ENCODE measurements at places on chromosomes 13 and 19.
A peak's percentile ranks its signal among the peaks of the same experiment; 100 is the strongest.

DNA sequence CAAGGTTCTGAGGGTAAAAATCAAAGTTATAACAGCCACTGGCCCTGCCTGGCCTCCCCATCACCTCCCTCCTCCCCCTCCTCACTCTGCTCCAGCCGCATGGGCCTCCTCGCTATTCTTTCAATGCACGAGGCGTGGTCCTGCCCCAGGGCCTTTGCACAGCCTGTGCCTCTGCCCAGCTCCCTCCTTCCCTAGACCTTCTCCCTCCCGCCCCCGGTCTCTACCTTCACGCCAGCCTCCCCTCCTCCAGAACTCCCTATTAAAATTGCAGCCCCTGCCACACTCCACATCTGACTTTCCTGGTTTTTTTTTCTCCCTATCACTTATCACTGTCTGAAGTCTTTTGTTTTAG lies 3.3 kb downstream of the RAX2 start:
- DNase-seq: no peak

GRCh38 chr13:50152224-50152623 lies 137.0 kb downstream of the KCNRG start:
- DNase-seq: no peak

GRCh38 chr13:36480726-36481427 lies 48.6 kb downstream of the CCNA1 start:
- no peak for DNase-seq

DNA sequence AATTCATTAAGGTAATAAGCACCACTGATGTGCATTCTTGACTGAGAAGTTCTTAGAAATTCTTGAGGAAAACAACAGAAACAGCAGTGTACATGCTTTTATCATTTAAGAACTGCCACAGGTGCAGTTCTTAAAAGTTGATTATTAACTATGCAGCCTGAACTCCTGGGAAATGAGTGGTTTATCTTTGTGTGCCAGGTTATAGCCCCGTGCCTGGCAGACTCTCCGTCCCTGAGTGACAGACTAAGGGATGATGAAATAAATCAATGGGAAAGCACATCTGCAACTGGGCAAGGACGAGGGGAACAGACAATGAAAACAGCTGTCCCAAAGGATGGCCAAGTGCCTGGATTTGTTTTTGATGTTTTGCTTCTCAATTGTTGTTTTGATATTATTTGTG lies 84.4 kb upstream of the SPATA13 start:
- DNase-seq: no peak

DNA sequence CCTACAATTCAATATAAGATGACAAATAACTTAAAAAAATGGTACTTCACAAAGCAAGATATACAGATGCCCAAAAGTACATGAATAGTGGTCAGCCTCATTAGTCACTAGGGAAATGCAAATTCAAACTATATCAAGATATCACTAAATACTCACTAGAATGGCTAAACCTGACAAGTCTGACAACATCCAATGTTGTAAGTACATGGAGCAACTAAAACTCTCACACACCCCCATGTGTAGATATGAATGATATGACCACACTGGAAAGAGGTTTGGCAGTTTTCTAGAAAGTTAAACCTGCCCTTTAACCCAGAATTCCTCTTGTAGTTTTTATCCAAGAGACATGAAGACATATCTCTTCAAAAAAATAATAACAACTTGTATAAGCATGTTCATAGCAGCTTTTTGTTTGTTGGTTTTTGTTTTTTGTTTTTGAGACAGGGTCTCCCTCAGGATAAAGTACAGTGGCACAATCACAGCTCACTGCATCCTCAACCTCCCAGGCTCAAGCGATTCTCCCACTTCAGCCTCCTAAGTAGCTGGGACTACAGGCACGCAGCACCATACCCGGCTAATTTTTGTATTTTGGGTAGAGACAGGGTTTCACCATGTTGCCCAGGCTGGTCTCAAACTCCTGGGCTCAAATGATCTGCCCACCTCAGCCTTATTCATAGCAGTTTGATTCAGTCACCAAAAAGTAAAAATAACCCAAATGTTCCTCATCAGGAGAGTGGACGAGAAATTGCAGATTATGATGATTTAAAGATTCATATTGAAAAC lies 55.1 kb downstream of the RFX2 start:
- DNase-seq: no peak

DNA sequence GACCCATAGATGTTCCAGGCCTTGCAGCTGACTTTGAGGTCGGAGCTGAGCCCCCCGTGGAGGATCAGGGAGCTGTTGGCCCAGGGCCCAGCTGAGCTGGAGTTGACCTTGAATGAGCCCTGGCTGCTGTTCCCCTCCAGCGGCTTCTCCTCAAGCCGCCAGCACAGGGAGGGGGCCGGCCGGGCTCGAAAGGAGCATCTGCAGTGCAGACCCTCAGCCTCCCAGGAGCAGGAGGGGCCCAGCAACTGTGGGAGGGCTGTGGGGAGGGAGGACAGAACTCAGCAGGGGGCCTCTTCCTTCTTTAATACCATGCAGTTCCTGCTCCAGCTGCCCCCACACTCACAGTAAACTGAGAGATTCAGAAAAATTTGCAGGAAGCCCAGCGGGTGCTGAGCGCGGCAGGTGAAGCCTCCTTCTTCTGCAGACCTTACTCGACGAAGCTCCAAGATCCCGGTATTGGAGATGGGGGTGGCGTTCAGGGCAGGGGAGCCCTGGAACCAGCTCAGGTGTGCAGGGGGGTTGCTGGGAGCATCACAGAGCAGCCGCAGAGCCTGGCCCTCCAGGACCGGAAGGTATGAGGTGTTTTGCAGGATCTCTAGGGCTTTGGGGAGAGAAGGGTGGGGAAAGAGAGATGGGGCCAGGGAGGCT lies 2.6 kb downstream of the SIGLEC5 start:
- no peak for DNase-seq

- DNase-seq: no peak
Measured at GRCh38 chr13:39729156-39729555, 73.7 kb downstream of the COG6 start.

DNA sequence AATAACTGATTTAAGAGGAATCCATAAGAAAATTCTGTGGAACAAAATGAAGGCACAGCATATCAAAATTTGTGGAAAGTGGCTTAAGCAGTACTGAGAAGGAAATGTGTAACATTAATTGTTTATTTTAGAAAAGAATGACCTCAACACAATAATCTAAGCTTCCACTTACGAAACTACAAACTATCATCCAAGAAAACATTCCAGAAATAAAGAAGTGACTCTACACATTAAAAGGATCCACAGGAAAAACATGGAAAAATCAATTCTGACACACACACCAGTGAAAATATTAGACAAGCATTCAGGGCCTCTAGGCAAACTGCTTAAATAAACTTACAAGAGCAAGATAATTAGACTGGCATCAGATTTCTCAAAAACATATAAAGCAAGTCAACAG lies 14.0 kb downstream of the EXOSC8 start:
- no peak for DNase-seq

DNA sequence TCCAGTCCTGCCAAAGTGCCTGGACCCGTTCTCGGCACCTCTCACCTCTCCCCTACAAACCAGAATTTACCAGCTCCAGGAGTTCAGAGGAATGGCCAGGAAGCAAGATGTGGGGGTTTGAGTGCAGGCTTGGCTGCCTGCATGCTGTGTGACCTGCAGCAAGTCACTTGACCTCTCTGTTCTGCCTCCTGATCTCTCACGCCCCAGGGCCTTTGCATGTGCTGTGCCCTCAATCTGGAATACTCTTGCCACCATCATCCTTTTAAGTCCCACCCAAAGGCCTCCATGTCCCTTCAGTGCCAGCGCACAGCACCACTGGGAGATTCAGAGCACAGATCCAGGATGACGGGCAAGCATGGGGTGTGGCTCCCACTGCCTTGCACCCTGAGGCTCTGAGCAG lies 43.4 kb downstream of the MYO9B start:
- no peak for DNase-seq

- DNase-seq: no peak
Measured at GRCh38 chr19:5822181-5822844, 17.2 kb downstream of the FUT6 start.

DNA sequence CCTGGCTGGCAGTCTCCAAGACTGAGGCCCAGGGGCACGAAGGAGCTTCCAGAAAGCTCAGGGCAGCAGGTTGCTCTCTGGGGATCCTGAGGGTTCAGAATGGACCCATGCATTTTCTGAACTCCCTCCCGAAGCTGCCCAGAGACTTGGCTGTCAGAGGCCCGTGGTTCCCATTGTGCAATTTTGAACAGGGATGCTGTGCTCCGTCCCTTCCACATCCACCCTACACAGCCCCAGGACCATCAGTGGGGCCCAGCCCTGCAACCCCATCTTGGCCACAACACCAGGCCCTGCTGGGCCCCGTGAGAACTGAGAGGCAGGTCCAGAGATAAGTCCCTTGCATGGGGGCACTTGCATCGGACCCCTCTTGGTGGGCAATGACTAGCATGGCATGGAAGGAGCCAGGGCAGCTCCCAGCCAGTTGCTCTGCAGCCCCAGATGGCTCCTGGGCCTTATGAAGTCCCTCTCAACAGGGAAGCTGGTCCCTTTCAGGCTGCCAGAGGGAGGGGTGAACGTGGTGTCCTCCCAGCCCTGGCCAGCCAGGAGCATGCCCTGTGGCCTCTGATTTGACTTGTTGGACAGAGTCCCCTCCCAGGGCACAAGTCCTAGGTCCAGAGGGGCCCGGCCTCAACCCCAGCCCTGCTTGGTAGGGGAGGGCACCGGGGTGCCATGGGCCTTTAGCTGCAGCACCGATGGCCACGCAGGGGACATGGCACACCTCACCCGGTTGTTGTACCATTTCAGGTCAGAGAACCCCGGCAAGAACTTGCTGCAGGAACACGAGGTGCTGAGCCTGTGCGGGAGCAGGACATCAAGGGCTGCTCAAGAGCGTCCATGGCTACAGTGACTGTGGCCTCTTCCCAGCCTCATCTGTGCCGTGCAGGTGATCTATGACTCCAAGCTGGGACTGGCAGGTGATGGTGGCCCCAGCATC lies 17.3 kb upstream of the ZNF14 start:
- DNase-seq: peak; percentile 4

DNA sequence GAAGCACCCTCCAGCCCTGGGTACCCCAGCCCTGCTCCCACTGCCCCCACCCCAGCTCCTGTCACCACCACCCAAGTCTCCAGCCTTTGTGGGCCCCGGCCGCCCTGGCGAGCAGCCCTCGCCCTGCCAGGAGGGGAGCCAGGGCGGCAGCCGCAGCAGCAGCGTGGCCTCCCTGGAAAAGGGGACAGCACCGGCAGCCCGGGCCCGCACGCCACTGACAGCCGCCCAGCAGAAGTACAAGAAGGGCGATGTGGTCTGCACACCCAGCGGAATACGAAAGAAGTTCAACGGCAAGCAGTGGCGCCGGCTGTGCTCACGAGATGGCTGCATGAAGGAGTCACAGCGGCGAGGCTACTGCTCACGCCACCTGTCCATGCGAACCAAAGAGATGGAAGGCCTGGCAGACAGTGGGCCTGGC lies 3.9 kb downstream of the CIC start:
- no peak for DNase-seq

- DNase-seq: no peak
Measured at GRCh38 chr13:93925990-93926389, 553.5 kb downstream of the DCT start.

GRCh38 chr13:85603735-85604134 lies 195.5 kb downstream of the SLITRK6 start:
- DNase-seq: no peak

DNA sequence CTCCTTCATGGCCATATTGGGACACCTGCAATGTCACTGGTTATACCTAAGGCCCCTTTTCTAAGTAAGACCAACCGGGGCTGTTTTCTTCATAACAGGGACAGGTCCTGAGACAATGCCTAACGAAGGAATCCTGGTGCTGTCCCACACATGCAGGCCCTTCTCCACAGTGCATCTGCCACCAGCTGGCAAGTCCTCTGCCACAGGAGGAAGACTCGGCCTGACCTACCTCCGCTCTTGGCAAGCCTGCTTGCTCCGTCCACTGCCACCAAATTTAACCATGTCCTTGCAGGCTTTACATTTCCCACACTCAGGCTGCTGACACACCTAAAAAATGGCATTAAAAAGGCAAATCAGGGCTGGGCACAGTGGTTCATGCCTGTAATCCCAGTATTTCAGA lies 31.8 kb upstream of the EIF3G start:
- no peak for DNase-seq

- no peak for DNase-seq
Measured at GRCh38 chr13:59635589-59635988, 528.1 kb downstream of the DIAPH3 start.

DNA sequence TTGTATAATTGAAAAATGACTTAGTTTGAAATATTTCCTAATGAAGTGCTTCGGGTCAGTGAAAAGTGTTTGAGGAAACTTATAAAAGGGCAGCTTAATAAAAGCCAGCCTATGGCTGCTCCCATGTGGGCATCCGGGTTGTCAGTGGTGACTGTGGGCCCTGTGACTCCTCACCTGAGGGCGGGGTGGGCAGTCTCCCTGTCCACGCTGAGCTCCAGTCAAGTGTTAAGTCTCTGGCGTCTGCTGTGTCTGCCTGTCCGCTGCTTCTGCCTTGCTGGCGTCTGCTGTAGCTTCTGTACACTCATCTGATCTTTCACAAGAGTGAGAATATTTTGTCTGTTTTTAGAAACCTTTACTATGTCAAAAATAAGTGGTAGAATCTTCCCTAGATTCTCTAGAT lies 7.1 kb downstream of the LAMP1 start:
- no peak for DNase-seq

DNA sequence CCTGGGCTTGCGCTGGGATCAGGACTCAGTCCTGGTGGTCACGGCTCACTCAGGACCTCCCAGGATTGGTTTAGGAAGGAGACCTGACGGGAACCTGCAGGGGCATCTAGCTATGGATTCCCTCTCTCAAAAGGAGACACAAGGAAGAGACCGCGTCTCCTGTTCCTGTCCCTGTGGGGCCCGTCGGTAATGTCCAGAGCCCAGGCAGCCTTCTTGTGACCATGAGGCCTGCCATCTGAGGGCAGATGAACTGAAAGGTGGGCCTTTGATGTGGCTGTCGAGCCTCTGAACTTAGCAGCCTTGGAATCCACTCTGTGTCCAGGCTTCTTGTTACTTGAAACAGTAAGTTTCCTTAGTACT lies 31.5 kb upstream of the MIER2 start:
- no peak for DNase-seq

GRCh38 chr13:113785051-113786010 lies 26.3 kb downstream of the TMEM255B start:
- DNase-seq: no peak

DNA sequence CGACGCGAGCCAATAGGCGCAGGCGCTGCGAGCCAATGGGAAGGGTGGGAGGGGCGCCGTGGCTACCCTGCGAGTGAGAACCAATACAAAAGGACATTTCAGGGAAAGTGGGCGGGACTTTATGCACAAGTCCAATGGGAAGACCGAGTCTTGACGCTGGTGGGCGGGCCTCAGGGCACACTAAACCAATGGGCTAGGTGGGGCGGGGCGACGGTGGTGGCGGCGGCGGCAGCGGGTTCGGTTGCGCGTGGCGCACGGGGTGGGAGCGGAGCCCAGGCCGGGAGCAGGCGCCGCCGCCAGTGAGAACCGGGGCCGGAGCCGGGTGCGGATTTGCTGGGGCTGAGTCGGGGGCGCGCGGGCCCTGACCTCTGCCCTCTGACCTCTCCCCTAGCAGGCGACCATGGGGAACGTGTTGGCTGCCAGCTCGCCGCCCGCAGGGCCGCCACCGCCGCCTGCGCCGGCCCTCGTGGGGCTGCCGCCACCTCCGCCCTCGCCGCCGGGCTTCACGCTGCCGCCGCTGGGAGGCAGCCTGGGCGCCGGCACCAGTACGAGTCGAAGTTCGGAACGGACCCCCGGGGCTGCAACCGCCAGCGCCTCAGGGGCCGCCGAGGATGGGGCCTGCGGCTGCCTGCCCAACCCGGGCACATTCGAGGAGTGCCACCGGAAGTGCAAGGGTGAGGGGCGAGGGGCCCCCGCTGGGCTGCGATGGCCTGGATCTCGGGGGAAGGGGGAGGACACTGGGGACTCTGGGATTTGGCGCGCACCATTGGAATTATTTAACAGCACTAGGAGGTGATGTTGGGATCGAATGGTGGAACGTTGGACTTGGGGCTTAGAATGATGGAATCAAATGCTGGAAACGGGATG lies at the start of gene TOMM40:
Gene TOMM40, plus strand, starts transcription at position 239 of the 867 bp plus-strand sequence. Its CDS starts 162 bp downstream, at position 401.
- no peak for DNase-seq
